ENCODE measurements at places on chromosomes 5 and 9.

DNA sequence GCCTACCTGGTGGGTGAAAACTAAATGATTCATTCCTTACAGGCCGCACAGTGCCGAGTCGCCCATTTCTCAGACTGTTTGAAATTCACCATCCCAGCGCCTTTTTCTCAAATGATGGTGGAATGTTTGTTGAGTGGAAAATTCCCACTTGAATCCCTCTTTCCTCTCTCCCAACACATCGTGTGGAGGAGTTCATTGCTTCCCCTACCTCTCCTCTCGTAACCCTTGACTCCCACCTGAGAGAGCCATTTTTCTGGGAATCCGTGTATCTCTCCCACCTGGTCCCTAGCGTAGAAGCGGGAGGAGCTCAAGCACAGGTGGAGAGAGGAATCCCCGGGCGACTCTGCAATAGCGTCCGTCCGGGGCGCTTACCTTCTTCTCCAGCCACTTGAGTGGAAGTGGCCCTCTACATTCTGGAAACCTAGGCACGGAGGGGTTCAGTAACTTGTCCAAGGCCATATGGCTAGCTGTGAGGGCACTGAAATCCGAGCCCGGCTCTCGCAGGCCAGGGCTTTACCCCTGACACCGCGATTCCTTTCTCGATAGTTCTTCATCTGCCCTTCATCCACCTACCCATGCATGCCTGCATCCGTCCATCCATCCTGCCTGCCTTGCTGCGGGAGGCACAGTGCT is 683 bp downstream of the OSMR start:
- no peak for DNase-seq

GRCh38 chr5:150616506-150616905 is 24.0 kb upstream of the SYNPO start:
- DNase-seq = no peak

DNA sequence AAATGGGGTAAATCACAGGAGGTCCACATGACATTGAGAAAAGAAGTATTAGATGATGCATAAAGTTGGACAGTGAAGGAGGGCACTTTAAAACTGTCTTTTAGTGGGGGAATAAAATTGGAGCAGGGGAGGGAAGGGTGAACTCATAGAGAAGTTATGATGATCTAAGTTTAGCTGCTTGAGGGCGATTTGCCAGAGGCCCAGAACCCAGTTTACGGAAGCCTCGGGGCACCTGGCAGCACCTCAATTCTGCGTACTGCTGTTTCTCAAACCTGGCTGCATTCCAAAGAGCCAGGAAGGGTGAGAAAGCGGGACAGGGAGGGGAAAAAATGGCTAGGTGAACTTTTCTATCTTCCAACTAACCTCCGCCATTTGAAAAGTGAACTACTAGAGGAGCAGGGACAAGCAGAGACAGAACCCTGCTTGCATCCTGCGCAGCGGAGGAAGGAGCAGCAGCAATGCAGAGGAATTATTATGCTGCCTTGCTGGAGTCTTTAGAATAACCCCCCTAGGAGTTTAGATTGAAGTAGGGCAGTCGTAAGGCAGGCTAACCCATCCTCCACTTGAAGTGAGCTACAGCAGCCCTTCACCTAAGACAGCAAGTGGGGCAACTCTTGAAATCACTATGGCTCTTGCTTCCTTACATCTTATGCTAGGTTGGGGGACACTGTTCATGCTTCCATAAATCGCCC is 316.8 kb downstream of the BRINP1 start:
- no peak for DNase-seq

GRCh38 chr5:125277494-125278154 is 531.2 kb upstream of the ZNF608 start:
- DNase-seq = no peak

- no peak for DNase-seq
Observed at GRCh38 chr5:55502759-55503158, 32.0 kb downstream of the PLPP1 start.

Data from stimulated activated CD4-positive, alpha-beta T cell treated with anti-CD3 and anti-CD28 coated beads, Interleukin-12 subunit alpha, Interleukin-12 subunit beta, amount 100 ng/mL, for 4 hours (primary cell).